ENCODE measurements at places on chromosomes 6 and 20. TPM values are rescaled to one million over a fixed set of nuclear protein-coding genes. Genes with fewer than 3 reads are reported as not detected.

Gene MYL9
- total RNA-seq, result 128 TPM

GRCh38 chr6:6482256-6482655 lies 106.3 kb upstream of the LY86 start:
- no peak overlapping the region for H3K4me3 ChIP-seq
- no peaks in the 10 kb centered on the region for H3K36me3 ChIP-seq
- DNase-seq, result no peak
- no peak overlapping the region for H3K27ac ChIP-seq

DNA sequence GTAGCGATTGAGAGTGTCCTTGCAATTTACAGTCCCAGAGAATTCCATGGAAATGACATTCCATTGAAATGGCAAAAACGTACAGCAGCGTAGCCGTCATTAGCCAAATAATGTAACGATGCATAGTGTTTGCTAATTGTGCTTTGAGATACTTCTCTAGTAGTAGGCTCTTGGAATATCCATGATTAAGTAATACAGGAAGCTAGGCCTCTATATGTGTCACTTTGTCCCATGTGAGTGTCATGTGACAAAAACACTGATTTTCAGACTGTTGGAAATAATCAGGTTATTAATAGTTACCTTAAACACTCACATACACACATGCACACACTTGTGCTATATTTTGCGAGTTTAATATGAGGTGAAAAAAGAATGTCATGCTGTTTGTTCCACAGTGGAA lies 35.2 kb downstream of the SLX4IP start:
- H3K36me3 ChIP-seq, result no peaks in the 10 kb centered on the region
- no peak overlapping the region for H3K4me3 ChIP-seq
- peaks cover 3% of the 10 kb centered on the region for H3K27me3 ChIP-seq
- no peak for DNase-seq
- H3K4me1 ChIP-seq, result peaks cover 46% of the 10 kb centered on the region
- H3K27ac ChIP-seq, result no peak overlapping the region

DNA sequence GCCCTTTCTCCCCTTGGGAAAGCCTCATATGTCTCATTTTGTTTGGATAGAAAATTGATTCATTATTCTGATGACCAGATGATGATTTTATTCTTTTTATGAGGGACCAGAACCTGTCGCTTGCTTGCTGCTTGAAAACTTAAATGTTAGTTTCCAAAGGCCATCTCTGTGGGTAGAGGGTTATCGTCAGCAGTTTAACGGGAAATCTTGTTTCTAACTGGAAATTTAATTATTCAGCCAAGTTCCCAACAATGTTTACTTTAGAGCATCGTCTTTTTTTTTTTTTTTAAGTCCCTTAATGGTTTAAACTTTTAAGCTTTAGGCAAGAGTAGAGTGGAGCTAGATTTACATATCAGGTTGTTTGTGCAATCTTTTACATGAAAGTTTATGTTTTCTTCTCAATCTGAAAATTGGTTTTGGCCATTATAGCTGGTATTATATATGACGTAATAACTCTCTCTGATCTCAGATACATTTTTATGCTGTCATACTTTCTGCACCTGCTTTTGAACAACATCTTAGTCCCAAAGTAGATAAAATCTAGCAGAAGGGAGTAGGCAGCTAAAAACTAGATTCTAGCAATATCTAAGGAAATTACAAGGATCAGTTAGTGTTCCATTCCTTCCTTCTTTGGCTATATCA lies 93.9 kb downstream of the FOXO3 start:
- no peaks in the 10 kb centered on the region for H3K36me3 ChIP-seq
- no peaks in the 10 kb centered on the region for H3K4me1 ChIP-seq
- H3K4me3 ChIP-seq, result no peak overlapping the region

DNA sequence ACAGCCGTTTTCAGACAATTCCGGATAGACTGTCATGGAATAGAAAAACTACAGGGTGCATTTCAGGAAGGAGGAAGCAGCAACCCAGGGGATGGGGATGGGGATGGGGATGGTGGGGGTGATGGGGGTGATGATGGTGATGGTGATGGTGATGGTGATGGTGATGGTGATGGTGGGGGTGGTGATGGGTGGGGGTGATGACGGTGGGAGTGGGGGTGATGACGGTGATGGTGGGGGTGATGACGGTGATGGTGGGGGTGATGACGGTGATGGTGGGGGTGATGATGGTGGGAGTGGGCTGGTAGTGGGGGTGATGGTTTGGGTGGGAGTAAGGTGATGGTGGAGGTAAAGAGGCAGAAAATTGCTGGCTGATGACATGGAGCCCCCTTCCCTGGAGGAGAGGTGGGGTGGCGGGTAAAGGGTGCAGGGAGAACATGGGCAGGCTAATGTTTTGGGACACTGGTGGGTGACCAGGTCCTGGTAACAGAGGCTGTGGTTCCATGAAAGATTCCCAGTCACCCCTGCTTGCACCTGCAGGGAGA lies 17.5 kb downstream of the LAMA5 start:
- peaks cover 11% of the 10 kb centered on the region for H3K36me3 ChIP-seq
- no peak overlapping the region for H3K4me3 ChIP-seq
- no peak for DNase-seq
- H3K27me3 ChIP-seq, result peaks cover 7% of the 10 kb centered on the region
- H3K4me1 ChIP-seq, result no peaks in the 10 kb centered on the region
- H3K27ac ChIP-seq, result no peak overlapping the region

DNA sequence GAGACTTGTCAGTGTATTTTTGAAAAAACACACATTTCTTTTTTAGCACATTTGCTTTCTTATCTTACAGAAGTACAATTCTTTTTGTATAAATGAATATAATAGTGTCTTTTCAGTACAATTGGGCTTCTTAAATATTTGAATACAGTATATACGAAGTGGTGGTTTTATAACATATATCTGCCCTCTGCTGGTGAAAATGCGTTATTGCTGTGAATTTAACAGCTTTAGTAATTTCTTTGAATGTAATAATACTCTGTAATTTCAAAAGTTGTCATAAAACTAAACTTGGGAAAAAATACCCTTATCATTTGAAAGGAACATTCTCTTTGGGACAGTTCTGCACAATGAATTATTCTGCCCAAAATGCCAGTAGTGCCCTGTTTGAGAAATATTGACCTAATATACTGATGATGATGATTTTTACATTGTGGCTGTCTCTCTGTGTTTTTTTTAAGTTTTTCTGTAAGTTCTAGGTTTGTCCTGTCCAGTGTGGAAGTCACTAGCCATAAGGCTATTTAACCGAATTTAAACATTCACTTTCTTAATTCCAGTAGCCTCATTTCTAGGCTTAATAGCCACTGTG lies 19.0 kb downstream of the SMAP1 start:
- DNase-seq, result no peak
- H3K27ac ChIP-seq, result no peak overlapping the region
- no peak overlapping the region for H3K4me3 ChIP-seq
- H3K4me1 ChIP-seq, result no peaks in the 10 kb centered on the region
- H3K27me3 ChIP-seq, result no peaks in the 10 kb centered on the region
- H3K36me3 ChIP-seq, result no peaks in the 10 kb centered on the region

DNA sequence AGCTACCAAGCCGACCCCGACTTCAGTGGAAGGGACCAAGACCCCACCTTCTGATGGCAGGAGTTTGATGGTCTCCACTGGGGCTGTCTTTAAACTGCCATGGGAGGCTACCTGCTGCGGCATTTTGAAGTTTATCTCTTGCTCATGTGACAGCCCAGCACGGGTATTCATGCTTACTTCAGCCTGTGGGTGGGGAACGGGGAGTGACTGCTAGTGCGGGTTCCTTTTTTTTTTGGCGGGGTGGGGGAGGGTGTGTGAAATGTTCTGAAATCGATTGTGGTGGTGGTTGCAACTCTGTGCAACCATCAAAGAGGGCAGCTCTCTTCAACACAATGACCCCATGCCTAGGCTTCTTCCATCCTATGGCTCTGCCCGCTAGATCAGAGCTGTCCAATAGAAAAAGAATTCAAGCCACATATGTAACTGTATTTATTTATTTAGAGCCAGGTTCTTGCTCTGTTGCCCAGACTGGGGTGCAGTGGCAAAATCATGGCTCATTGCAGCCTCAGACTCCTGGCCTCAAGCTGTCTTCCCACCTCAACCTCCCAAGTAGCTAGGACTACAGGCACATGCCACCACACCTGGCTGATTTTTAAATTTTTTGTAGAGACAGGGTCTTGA lies 53.7 kb downstream of the PPP1R16B start:
- DNase-seq, result no peak
- H3K27me3 ChIP-seq, result peaks cover 2% of the 10 kb centered on the region
- no peak overlapping the region for H3K4me3 ChIP-seq
- H3K4me1 ChIP-seq, result peaks cover 26% of the 10 kb centered on the region
- H3K36me3 ChIP-seq, result peaks cover 2% of the 10 kb centered on the region

- no peak overlapping the region for H3K27ac ChIP-seq
- H3K4me1 ChIP-seq, result no peaks in the 10 kb centered on the region
- DNase-seq, result no peak
- H3K4me3 ChIP-seq, result no peak overlapping the region
- no peaks in the 10 kb centered on the region for H3K36me3 ChIP-seq
Measured at GRCh38 chr6:14498748-14499147, 381.2 kb downstream of the CD83 start.

Gene PCNA
- 77.1 TPM for total RNA-seq

Gene CGAS
- total RNA-seq, result 1.8 TPM

Gene GLP1R
- 42.5 TPM for total RNA-seq

GRCh38 chr6:145071836-145072235 lies 663.5 kb downstream of the EPM2A start:
- H3K4me3 ChIP-seq, result no peak overlapping the region
- H3K4me1 ChIP-seq, result no peaks in the 10 kb centered on the region
- H3K36me3 ChIP-seq, result no peaks in the 10 kb centered on the region
- H3K27me3 ChIP-seq, result no peaks in the 10 kb centered on the region
- H3K27ac ChIP-seq, result no peak overlapping the region
- DNase-seq, result no peak

DNA sequence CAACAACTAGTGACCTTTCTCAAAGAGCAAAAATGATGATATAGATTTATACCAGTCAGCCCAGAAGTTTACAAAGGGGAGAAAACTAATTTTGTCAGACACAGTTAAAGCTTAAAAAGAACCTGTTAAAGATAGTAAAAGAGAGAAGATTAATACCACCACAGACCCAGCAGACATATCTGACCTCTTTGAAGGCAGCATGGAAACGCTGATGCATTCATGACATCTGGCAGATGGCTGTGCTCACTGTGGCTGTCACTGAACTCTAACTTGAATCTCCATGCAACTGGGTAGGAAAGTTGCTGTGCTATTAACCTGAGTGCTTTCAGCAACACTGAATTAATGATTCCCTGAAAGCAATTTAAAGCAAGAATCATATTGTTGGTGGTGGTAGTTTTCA lies 159.8 kb upstream of the PRDM1 start:
- H3K4me3 ChIP-seq, result no peak overlapping the region
- no peaks in the 10 kb centered on the region for H3K36me3 ChIP-seq
- no peaks in the 10 kb centered on the region for H3K27me3 ChIP-seq
- H3K27ac ChIP-seq, result no peak overlapping the region

Gene NEURL2
- 3.6 TPM for total RNA-seq

DNA sequence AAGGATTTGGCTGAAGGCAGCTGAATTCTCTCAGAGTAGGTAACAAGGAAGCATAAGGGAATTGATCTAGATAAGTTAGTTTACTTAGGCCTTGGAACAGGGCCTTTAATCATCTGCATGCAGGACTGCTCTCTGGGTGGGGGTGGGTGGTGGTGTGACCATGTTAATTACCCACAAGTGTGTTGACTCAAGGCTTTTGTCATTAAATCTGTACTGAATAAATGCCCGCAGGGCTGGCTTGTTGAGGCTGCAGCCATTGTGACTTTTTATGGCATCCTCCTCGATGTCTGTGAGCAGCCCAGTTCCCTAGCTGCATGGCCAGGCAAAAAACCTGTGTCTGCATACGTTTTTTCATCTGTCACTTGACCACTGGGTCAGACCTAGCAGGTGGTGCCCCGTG lies 63.5 kb upstream of the ASCC3 start:
- no peaks in the 10 kb centered on the region for H3K36me3 ChIP-seq
- H3K27me3 ChIP-seq, result peaks cover 3% of the 10 kb centered on the region
- no peaks in the 10 kb centered on the region for H3K4me1 ChIP-seq
- no peak overlapping the region for H3K4me3 ChIP-seq
- no peak overlapping the region for H3K27ac ChIP-seq

Gene STAU1
- total RNA-seq, result 115 TPM

Gene WFDC5
- not detected for total RNA-seq

Gene RHAG
- 0.46 TPM for total RNA-seq

DNA sequence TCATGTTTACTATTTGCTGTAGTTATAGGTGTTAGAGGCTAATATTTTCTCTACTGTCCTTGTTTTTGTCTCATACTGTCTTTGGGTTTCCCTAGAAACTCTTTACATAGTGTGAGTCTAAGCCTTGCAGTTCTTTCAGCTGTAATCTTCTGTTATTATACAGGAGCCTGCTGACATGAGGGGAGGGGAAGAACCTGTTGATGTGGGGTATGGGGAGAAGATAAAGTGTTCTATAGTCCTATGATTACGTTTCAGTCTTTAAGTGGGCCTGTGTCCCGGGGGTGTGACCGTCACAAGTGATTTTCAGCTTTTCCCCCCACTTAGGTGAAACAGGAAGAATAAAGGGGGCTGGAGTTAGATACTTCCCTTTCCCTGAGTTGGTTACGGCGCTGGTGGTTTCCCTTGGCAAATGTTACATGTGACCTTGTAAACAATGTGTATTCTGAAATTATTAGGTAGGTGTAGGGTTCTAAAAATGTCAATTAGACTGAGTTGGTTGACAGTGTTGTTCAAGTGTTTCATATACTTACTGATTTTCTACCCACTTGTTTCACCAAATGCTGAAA lies 41.3 kb downstream of the REV3L start:
- no peaks in the 10 kb centered on the region for H3K36me3 ChIP-seq
- H3K27me3 ChIP-seq, result peaks cover 1% of the 10 kb centered on the region
- H3K4me3 ChIP-seq, result no peak overlapping the region
- peak overlapping the region; percentile 26 for H3K27ac ChIP-seq

GRCh38 chr6:99184696-99185095 lies 164.8 kb downstream of the FAXC start:
- H3K36me3 ChIP-seq, result no peaks in the 10 kb centered on the region
- peaks cover 3% of the 10 kb centered on the region for H3K27me3 ChIP-seq
- H3K27ac ChIP-seq, result no peak overlapping the region
- H3K4me3 ChIP-seq, result no peak overlapping the region

DNA sequence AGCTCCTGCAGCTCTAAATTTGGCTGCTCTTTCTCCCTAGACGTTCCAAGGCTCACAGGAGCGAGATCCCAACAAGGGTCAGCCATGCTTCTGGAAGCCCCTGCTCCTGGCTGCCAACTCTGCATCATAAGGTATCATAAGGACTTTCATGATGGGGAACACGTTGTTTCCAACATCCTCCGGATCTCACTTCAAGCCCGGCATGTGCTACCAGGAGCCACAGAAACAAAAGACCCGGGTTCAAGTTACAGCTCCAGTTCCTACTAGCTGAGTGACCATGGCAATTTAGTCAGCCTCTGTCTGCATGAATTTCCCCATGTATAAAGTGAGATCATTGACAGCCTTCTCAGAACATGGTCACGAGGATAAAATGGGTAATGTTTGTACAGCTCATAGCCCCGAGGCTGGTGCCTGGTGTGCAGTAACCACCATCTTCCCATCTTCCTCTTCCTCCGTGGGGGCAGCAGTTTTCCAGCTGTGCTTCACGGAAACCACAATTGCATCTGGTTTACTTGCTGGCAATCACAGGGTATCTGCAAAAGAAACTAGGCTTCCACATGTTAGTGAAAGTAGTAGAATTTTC lies 209.0 kb upstream of the ECI2 start:
- peaks cover 2% of the 10 kb centered on the region for H3K27me3 ChIP-seq
- H3K27ac ChIP-seq, result no peak overlapping the region
- no peak for DNase-seq
- H3K4me3 ChIP-seq, result no peak overlapping the region
- H3K36me3 ChIP-seq, result peaks cover 3% of the 10 kb centered on the region

- H3K4me3 ChIP-seq, result no peak overlapping the region
- no peak overlapping the region for H3K27ac ChIP-seq
- H3K4me1 ChIP-seq, result peaks cover 4% of the 10 kb centered on the region
- no peak for DNase-seq
- no peaks in the 10 kb centered on the region for H3K36me3 ChIP-seq
- H3K27me3 ChIP-seq, result no peaks in the 10 kb centered on the region
Measured at GRCh38 chr6:78489874-78490273, 377.5 kb upstream of the IRAK1BP1 start.

Data from endothelial cell (in vitro differentiated cells).